Activated CD4-positive, alpha-beta T cell treated with anti-CD3 and anti-CD28 coated beads, Interleukin-2, Interleukin-4, amounts not matched to agents 100 ng/mL and 50 ng/mL, durations not matched to agents 16 hours and 8 hours (primary cell): ENCODE measurements at places on chromosomes 5 and 9.

DNA sequence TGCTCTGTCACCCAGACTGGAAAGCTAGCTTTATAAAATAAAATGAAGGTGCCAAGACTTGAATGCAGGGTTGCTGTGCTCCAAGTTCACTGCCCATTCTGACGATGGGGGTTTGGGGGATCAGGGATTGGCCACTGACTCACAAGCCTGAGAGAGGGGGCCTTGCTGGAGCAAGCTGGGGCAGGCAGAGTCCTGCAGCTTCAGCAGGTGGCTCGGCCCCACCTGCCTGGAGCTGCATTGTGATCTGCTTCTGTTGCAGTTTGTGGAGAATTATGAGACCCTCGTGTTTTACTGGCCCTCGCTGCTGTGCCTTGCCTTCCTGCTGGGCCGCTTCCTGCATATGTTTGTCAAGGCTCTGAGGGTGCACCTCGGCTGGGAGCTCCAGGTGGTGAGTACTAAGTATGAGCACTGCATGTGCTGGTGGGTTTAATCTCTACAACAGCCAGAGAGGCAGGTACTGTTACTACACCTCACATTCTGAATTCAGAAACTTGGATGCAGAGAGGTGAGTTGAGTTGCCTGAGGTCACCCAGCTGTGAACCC is 31.1 kb upstream of the CCDC180 start:
- no peak for DNase-seq

DNA sequence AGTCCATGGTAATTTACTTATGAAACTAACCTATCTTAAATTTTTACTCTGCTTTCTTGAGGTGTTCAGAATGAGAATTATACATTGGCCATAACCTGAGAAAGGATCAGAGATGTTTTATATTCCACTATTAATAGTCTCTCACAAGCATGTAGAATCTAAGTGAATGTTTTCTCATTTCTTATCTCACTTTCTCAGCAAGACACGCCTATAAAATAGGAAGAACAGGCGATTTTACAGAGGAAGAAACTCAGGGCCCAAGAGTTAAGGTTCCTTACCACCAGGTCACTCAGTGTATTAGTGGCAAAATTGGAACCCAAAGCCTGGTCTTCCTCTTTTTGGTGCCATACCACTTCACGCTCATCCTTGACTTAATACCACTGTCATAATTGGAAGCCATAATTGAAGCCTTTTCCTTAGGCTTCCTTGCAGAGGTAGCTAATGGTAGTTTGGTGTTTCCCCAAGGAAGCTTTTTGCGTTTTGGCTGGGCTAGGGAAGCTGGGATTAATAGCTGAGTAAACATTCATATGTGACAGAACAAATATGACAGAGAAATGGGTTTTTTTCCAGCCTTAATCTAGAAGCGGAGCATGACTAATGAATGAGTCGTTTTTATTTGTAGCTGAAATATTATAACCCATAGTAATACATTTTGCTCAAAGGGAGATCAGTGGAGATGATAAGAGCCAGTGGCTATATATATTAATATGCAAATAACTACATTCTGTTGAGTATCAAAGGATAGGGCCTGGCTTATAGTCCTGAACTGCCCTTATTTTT is 16.9 kb downstream of the HMGXB3 start:
- DNase-seq = no peak

DNA sequence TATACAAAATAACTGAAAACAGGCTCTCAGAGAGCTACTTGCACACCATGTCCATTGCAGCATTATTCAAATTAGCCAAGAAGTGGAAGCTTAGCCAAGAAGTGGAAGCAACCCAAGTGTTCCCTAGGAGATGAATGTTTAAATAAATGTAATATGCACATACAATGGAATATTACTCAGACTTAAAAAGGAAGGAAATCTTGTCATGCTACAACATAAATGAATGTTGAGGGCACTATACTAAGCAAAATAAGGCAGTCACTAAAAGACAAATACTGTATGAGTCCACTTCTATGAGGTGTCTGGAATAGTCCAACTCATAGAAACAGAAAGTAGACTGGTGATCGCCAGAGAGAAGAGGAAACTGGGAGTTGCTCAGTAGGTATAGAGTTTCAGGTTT is 438.1 kb downstream of the MAT2B start:
- DNase-seq = no peak

GRCh38 chr5:122400341-122400740 is 88.3 kb downstream of the SNCAIP start:
- no peak for DNase-seq
